Fibroblast of skin of right biceps (primary cell): ENCODE measurements at places on chromosomes 4 and X.
A peak's percentile ranks its signal among the peaks of the same experiment; 100 is the strongest.

DNA sequence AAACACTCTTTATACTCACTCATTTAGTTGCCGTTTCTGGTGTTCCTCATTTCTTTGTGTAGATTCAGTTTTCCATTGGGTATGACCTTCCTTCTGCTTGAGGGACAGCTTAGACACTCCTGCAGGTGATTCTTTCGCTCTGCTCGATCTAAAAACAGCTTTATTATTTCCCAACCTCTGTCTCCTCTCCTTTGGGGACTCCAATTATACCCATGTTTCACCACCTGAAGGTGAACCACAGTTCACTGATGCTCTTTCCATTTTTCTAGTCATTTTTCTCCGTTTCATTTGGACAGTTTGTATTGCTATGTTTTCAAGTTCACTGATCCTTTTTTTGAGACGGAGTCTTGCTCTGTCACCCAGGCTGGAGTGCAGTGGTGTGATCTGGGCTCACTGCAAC, 4.6 kb upstream of the FGFRL1 start:
- DNase-seq: no peak

DNA sequence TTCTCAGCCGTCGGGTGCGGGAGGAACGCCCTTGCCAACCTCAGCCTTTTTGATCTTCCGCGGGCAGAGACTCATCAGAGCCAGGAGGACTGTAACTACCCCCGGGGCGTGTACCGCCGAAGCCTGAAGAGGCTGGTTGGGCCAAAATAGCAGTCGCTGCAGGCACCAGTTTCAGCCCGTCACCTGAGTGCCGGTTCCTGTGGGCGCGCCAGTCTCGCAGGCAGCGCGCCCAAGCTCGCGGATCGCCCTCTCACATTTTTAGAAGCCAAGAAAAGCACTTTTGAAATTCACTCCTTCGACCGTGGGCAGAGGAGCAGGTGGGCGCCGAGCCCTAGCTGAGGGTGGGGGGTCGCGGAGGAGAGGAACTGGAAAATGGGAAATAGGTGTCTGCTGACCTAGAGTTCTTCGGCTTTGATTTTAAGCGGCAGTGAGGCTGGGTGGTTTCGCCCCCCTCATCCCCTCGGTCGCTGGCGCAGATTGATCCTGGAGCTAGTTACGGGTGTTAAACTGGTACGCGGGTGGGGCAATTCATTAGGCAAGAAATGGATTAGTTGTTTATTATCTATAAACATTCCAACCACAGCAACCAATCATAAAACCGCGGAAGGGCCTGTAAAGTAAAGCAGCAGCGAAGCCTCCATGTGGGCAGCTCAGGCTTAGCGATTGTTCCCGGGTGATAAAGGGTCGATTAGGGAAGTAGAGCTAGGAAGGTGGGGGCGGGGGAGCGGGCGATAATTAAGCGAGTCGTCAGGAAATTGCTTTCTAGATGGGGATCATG, 69.2 kb downstream of the FBXO8 start:
- DNase-seq: no peak

GRCh38 chr4:144739511-144740033, 93.6 kb downstream of the HHIP start:
- DNase-seq: no peak

GRCh38 chr4:88097301-88097700, 61.1 kb downstream of the ABCG2 start:
- no peak for DNase-seq

DNA sequence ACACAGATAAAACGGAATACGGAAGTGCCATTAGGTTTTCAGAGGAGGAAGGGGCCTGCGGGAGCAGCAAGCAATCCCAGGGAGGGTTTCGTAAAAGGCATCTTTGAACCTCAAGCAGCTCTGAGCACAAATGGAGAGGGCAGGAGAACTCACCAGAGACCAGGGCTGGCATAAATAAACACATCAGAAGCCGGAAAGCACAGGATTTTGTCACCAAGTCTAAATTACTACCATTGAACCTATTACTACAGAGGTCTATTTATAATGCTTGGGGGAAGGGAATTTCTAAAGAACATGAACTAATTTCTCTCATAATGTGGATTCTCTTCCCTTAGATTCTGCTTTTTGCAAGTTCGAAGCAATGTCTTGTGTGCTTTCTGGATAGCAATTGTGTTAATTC, 39.6 kb upstream of the MBTPS2 start:
- no peak for DNase-seq

DNA sequence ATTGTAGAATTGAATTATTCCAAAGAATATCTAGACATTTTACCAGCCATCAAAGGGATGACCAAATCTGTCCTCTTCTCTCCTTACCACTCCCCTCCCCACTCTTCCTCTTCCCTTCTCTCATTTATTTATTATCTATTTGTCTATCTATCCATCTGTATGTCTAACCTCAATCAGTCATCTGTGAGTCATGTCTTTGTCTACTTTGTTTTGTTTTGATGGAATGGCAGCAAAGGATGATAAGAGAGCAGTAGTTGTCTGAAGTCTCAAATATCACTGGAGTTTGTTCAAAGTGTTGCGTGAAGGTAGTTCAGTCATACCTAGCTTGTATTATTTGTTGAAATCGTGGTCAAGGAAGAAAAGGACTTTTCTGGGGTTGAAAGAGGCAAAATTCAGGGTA, 34.7 kb upstream of the PGRMC2 start:
- DNase-seq: peak; percentile 69

GRCh38 chr4:32226204-32226603, 1506.0 kb downstream of the PCDH7 start:
- no peak for DNase-seq
